ENCODE measurements at places on chromosomes 3 and 15.
A peak's percentile ranks its signal among the peaks of the same experiment; 100 is the strongest.

DNA sequence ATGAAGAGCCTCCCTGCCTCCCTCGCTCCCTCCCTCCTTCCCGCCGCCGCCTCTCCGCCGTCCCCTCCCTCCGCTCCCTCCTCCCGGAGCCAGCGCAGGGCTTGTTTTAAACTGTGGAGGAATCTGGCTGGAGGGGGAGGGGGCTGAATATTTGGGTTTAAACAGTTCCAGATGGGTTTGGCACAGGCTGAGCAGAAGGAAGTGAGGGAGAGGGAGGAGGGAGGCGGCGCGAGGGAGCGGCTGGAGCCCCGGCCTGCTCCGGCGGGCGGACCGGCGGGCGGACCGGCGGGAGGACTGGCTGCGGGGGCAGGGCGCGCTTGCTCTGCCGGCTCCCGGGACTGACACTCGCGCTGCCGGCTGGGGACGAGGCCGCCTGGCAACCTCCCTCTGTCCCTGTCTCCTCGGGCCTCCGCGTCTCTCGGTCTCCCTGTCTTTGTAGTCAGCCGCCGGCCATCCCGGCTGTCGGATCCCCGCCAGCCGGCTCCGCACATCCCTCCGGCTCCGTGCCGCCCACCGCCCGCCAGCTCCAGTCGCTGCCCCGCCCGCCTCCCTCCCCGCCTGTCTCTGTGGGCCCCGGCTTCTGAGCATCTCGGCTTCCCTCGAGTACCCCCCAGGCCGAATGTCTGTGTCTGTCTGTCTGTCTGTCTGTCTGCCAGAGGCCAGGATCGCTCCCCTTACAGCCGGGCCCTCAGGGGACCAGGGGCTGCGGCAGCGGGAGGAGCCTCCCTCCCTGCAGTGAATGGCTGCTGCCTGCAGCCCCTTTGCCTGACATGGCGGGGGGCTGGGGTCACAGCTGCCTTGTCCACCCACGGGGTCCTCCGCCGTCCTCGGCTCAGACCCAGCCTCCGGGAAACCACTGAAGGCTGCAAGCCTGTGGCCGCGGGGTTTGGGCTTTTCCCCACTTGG lies 7.6 kb downstream of the EPHB3 start:
- no peaks in the 10 kb centered on the region for H3K4me1 ChIP-seq
- H3K36me3 ChIP-seq, result no peaks in the 10 kb centered on the region
- DNase-seq, result no peak
- no peaks in the 10 kb centered on the region for H3K27me3 ChIP-seq

- H3K27me3 ChIP-seq, result no peaks in the 10 kb centered on the region
- no peaks in the 10 kb centered on the region for H3K4me1 ChIP-seq
- H3K4me3 ChIP-seq, result no peak overlapping the region
- no peak for DNase-seq
These were observed 13.2 kb upstream of the TIPARP start for GRCh38 chr3:156661155-156661554.

DNA sequence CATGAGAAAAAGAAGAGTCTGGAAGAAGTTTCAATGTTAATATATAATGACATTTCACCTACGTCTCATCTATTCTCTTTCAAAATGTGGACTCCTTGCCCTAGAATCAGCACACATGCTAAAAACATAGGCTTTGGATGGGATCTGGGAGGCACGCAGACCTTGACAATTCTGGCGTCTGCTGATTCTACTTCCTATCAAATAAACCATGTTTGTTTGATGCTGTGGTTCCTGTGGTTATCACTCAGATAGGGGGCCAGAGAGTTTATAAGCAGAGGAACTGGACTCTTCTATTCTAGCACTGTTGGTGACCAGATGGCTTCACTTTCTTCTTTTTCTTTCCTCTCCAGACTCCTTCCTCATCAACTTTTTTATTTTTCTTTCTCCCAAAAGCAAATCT lies 336.8 kb downstream of the DIPK2A start:
- no peak overlapping the region for H3K27ac ChIP-seq
- H3K4me3 ChIP-seq, result no peak overlapping the region
- H3K27me3 ChIP-seq, result no peaks in the 10 kb centered on the region
- no peaks in the 10 kb centered on the region for H3K4me1 ChIP-seq

DNA sequence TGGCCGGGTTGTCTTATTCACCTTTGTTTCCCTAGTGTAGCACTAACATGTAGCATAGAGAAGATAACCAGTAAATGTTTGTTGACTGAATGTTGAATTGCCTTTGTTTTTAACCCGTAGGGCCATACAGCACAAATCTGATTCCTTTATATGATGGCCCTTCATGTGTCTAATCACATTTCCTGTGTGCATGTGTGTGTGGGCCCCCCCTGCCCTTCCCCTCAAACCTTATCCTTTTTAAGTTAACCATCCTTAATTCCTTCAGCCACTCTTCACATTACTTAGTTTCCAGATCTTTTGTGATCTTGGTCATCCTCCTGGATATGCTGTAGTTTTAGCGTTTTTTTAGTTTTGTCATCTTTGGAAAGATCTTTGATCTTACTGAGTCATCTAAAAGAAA lies 4.2 kb downstream of the NEO1 start:
- H3K27ac ChIP-seq, result no peak overlapping the region
- no peaks in the 10 kb centered on the region for H3K27me3 ChIP-seq
- no peak overlapping the region for H3K4me3 ChIP-seq
- H3K36me3 ChIP-seq, result no peaks in the 10 kb centered on the region
- no peak for DNase-seq

GRCh38 chr3:186642014-186642413 lies 1.8 kb downstream of the FETUB start:
- H3K4me3 ChIP-seq, result peak overlapping the region; percentile 70
- peaks cover 14% of the 10 kb centered on the region for H3K4me1 ChIP-seq
- H3K27ac ChIP-seq, result peak overlapping the region; percentile 77
- DNase-seq, result no peak
- H3K27me3 ChIP-seq, result no peaks in the 10 kb centered on the region

GRCh38 chr3:116001151-116001621 lies 377.9 kb downstream of the GAP43 start:
- H3K27ac ChIP-seq, result no peak overlapping the region
- H3K27me3 ChIP-seq, result no peaks in the 10 kb centered on the region
- no peak overlapping the region for H3K4me3 ChIP-seq

- H3K27me3 ChIP-seq, result no peaks in the 10 kb centered on the region
- peak overlapping the region; percentile 53 for H3K27ac ChIP-seq
- H3K36me3 ChIP-seq, result no peaks in the 10 kb centered on the region
- DNase-seq, result no peak
These were observed 82.8 kb upstream of the MEX3B start for GRCh38 chr15:82128401-82129148.

DNA sequence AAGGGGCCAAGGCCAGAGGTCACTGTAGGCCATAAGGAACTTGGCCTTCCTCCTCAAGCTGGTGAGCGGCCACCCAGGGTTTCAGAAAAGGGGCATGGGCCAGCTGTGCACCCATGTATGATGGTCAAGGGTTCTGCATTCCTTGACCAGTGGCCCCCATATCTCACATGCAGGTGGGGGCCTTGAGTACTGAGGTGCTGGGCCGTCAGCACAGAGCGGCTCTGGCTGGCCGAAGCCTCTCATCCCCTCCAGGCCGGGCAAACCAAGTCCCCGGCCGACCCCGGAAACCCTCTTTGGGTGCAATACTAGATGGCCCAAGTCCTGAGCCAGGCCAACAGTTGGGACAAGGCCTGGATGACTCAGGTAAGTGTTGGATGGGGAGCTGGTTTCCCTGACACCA lies 9.5 kb downstream of the ALG3 start:
- DNase-seq, result no peak
- no peak overlapping the region for H3K27ac ChIP-seq
- no peak overlapping the region for H3K4me3 ChIP-seq
- H3K27me3 ChIP-seq, result no peaks in the 10 kb centered on the region
- H3K4me1 ChIP-seq, result no peaks in the 10 kb centered on the region
- peaks cover 20% of the 10 kb centered on the region for H3K36me3 ChIP-seq

DNA sequence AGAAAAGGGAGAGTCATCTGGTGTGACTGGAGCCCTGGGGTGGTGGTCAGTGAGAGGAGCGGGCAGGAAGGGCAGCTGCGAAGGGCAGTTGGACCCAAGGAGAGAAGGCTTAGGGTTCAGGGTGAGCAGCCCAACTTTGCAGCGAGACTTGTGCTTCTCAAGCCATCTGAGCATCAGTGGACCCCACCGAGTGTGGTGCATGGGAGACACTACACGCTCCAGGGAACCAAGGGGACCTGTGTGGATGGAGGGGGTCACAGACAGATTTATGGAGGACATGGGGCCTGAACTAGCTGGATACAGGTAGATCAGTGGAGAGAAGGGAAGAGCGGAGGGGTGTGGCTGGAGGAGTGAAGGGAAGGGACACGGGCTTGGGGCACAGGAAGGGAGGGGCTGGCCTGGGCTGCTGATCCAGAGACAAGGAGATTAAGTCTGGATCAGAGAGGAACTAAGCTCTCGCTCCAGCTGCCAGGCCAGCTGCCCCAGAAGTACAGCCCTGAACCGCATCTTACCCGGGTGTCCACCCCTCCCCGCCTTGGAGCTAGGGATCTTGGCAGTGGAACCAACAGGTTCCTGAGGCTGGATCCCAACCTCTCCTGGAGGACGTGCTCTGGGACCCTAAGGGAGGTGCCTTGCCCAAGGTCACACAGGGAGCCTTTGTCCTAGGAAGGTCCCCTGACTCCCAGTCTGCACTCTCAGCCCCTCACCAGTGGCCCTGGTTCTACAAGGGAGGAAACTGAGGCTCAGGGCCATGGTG lies 120.5 kb downstream of the CORO2B start:
- H3K27me3 ChIP-seq, result no peaks in the 10 kb centered on the region
- no peak overlapping the region for H3K4me3 ChIP-seq
- no peaks in the 10 kb centered on the region for H3K4me1 ChIP-seq
- DNase-seq, result no peak

- DNase-seq, result no peak
- H3K36me3 ChIP-seq, result no peaks in the 10 kb centered on the region
- H3K4me3 ChIP-seq, result no peak overlapping the region
- H3K27ac ChIP-seq, result no peak overlapping the region
- no peaks in the 10 kb centered on the region for H3K27me3 ChIP-seq
These were observed 64.6 kb downstream of the SNRPN start for GRCh38 chr15:25019434-25019833.

- H3K36me3 ChIP-seq, result no peaks in the 10 kb centered on the region
- no peaks in the 10 kb centered on the region for H3K4me1 ChIP-seq
- H3K27me3 ChIP-seq, result no peaks in the 10 kb centered on the region
- H3K27ac ChIP-seq, result no peak overlapping the region
- no peak for DNase-seq
These were observed 248.9 kb upstream of the PROK2 start for GRCh38 chr3:72033666-72034428.

DNA sequence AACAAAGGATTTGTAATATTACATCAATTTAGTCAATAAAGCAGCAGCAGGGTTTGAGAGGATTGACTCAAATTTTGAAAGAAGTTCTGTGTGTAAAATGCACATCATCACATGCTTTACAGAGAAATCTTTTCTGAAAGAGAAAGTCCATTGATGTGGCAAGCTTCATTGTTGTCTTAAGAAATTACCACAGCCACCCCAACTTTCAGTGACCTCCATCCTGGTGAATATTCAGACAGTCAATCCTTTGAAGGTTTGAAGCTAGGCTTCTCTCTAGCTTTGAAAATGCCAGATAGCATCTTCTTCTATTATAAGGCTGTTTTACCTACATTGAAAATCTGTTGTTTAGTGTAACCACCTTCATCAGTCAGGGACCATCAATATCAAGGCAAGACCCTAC lies 51.8 kb upstream of the SETMAR start:
- H3K4me1 ChIP-seq, result no peaks in the 10 kb centered on the region
- no peak overlapping the region for H3K27ac ChIP-seq
- no peaks in the 10 kb centered on the region for H3K36me3 ChIP-seq
- H3K27me3 ChIP-seq, result no peaks in the 10 kb centered on the region

GRCh38 chr15:73370151-73370550 lies 1.4 kb upstream of the HCN4 start:
- H3K27ac ChIP-seq, result no peak overlapping the region
- H3K36me3 ChIP-seq, result no peaks in the 10 kb centered on the region
- no peak for DNase-seq
- H3K4me1 ChIP-seq, result no peaks in the 10 kb centered on the region
- no peak overlapping the region for H3K4me3 ChIP-seq
- H3K27me3 ChIP-seq, result peaks cover 32% of the 10 kb centered on the region

DNA sequence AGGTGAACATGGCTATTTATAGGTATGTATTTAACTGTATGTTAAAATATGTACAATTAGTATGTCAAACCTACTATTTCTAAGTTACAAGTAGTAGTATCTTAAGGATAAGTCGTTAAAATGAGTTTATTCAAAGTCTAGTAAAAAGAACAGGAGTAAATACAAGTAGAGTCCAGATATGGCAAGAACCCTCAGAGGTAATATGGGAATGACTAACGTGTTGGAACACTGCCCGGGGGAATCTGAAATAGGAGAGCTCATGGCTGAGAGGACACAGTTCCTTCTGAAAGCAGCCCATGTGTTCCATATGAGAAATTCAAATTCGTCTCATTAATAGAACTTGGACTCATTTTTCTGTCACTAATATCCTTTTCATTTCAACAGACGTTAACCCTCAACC lies 158.8 kb downstream of the CLSTN2 start:
- H3K4me3 ChIP-seq, result no peak overlapping the region
- H3K27ac ChIP-seq, result no peak overlapping the region
- H3K27me3 ChIP-seq, result no peaks in the 10 kb centered on the region
- H3K36me3 ChIP-seq, result no peaks in the 10 kb centered on the region

DNA sequence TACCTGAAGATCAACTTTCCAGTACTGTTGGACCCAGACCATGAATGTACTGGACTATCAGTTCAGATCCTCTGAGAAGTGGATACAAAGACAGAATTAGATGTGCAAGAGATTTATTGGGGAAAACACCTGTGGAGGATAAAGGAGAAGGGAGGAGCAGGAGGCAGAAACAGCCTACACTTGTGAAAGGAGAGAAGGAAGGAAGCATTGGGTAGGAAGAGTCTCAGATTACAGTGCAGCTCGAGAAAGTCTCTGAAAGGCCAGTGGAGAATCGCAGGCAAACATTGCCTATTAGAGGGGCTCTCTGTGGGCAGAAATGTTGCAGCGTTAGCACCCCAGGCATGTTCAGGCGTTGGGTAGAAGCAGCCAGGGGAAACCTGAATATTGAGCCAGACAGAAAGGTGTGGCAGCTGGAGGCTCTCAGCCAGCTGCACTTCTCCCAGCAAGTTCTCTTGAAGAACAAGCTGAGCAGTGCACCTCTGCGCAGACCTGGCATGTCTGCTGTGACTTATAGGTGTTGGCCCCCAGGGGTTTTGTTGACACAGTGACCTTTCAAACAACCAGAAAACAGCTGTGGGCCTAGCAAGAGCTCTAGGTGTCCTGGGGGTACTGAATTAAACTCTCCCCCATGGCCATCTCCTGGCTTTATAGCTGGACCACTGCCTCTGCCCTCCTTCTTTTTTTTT lies 7.0 kb downstream of the CHST14 start:
- H3K27ac ChIP-seq, result no peak overlapping the region
- H3K4me3 ChIP-seq, result no peak overlapping the region
- H3K4me1 ChIP-seq, result no peaks in the 10 kb centered on the region
- DNase-seq, result no peak
- no peaks in the 10 kb centered on the region for H3K36me3 ChIP-seq

- no peak for DNase-seq
- H3K4me3 ChIP-seq, result no peak overlapping the region
- H3K36me3 ChIP-seq, result no peaks in the 10 kb centered on the region
- no peaks in the 10 kb centered on the region for H3K4me1 ChIP-seq
These were observed 150.8 kb upstream of the DPH6 start for GRCh38 chr15:35696767-35697231.

All from right lobe of liver (tissue), 6 donors.